ENCODE measurements at places on chromosomes 7 and 10.
A peak's percentile ranks its signal among the peaks of the same experiment; 100 is the strongest.

DNA sequence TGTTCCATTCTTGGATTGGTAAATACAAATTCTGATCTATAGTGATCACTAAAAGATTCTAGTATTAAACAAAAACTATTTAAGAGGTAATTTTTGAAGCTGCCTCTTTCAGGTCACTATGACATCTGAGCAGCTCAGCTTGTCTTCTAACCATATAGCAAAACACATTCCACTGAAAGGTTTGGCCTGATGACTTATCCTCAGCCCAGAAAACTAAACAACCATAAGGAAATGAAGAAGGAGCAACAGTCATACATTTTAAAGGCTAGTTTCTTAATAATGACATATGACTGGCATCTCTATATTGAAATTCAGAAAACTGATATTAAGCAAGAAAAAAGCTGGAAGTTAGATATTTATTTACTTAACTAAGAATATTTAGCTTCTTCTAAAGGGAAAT is 24.6 kb downstream of the NT5C2 start:
- DNase-seq = no peak

DNA sequence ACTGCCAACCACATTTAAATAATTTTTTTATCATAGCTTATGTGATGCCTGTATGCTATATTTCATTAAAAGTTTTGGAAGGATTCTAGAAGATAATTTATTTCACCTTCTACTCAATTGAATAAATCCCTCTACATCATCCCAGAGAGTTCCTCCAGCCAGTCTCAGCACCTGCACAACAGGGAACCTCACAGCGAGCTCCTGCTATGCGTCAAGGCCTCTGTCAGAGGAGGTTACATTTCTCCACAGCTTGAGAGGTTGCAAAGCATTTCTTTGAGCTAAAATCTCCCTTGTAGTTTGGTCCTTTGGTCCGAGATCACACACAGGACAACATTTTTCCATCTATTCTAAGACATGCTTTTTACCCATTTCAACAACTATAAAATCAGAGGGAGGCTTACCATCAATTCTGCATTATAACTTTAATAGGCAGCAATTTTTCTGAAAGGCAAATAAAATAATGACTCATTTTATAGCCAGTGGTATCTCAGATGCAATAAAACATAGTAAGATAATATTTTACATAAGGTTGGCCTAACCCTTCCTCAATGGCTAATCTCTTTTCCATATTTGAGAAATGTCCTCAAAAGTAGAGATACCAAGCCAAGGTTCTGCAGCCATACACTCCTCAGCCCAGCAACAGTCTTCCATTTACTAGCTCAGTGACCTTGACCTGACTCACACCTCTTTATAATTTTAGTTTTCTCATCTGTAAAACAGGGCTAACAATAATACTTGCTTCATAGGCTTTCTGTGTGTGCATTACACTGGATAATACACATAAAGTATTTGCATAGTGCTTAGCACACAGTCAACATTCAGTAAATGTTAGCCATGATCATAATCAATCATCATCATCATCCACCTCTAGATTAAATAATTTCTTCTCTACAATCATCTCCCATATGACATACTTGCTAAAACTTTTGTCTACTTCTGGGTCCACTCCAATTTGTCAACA is 68.8 kb downstream of the DOCK4 start:
- DNase-seq = no peak

GRCh38 chr10:85665681-85666080 is 700.9 kb downstream of the GRID1 start:
- DNase-seq = no peak

DNA sequence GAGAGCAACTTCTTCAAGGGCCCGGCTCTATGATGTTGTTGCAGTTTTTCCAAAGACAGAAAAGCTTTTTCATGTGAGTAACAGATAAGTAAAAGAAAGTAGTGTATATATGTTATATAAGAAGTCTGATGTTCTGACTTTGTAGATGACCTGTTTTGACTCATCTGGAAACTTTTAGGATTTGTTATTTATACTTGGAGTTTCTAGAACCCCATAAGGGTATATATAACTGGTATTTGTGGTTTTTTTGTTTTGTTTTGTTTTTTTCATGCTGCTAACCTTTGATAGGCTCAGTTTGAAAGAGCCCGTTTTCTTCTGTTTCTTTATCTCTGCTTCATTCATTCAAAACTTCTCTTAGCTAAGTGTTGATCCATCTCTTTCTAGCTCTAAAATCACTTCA is 7.3 kb downstream of the RPP30 start:
- no peak for DNase-seq

- DNase-seq = no peak
These were observed 151.6 kb upstream of the CACNA2D1 start for GRCh38 chr7:82595176-82595575.

GRCh38 chr10:60871215-60871614 is 72.8 kb downstream of the RHOBTB1 start:
- DNase-seq = no peak

DNA sequence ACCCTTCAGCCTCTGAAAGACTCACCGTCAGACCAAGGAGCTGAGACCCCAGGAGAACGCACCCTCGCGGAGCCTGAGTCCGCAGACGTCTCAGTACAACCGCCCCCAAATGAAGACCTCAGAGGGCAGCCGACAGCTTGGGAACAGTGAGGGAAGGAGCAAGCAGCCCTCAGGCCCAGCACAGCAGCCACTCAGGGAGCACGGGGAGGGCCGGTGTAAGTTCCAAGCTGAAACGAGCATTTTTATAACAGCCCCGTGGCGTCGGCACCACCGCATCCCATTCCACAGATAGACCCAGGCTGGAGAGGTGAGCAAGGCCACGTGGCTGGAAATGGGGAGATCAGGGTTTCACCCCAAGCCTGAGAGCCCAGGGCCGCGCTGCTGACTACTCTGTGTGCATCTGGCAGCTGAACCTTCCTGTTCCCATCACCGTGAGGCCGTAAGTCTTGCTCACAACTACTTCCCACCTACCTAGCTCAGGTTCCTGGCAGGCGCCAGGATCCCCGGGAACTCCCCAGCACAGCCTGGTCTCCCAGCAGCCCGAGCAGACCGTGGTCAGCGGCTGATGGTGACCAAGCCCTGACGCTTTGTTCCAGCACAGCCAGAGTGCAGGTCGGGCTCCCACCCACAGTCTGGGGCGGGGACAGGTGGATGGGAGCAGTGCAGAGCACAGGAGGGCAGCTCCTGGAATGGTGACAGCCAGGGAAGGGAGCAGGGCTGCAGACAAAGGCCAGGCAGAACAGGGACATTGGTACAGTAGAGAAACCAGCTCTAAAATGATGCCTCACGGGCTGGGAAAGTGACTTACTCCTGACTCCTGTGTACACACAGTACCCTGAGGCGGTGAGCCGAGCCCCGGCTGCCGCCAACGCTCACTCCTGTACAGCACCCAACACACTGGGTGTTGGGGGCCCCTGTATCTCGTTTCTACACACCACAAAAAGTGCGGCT is 6.1 kb upstream of the NOM1 start:
- DNase-seq = no peak

DNA sequence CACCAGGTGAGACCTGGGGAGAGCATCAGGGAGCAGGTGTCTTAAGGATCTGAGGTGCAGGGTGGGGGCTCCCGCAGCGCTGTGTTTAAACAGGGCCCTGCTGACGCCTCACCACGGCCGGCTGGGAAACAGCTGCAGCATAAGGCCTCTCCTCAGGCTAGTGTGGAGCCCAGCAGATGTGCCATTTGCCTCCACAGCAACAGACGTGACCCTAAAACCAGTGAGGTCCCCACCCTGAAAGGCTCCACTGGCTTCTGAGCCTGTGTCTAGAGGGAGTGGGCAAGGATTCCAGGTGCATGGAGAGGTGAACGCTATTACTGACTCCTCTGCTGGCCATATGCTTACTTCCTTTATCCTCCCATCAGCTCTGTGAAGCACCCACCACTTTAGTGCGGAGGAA is 47.8 kb downstream of the SYPL1 start:
- DNase-seq = no peak

DNA sequence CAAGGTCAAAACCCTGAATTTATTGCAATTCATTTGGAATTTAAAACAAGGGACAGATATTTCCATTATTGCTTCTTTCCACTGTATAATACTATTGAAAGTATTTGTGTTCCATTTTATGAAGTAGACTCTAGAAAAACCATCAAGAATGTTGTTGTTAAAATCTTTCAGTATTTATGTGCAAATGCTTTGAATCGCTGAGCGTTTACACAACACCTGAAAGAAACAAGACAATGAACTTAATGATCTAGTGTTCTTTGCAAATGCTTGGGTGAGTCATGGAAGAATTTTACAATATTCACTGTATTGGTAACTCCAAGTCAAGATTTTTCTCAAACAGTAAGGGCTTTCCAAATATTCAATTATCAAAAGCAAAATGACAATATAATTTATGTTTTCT is 97.1 kb downstream of the VIPR2 start:
- DNase-seq = no peak

GRCh38 chr7:1432411-1433082 is 26.7 kb downstream of the MICALL2 start:
- DNase-seq = peak; percentile 35

GRCh38 chr10:107577221-107577620 is 412.7 kb upstream of the SORCS1 start:
- no peak for DNase-seq

GRCh38 chr10:93841961-93842360 is 51.8 kb upstream of the SLC35G1 start:
- DNase-seq = no peak

DNA sequence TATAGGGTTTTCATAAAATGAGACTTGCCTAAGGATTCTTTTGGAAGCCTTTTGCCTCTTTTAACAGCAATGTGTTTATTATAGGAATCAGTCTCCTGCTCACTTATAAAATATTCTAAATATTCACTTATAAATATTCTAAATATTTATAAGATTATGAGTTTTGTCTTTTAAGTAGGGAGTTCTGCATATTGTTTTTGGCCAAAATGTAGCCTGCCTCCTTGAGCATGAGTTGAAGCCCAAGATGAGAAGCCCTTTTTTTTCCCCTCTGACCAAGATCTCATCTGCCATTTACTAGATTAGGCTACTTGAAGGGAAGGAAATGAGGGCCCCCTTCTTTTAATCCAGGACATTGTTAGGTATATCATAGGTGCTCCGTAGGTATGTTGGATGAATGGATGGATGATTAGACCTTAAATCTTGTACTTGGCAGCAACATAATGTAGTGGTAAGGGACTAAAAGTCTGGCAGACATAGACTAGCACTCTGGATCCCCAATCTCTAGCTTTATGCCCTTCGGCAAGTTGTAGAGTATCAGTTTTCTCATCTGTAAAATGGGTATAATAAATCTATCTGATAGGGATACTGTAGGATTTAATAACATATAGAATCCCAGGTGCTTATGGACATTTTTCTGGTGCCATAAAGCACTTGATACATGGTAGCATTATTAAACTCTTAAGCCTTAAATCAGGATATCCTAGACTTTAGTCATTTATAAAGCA is 59.1 kb downstream of the ARID5B start:
- DNase-seq = no peak

GRCh38 chr10:112613620-112614019 is 166.6 kb downstream of the VTI1A start:
- DNase-seq = no peak

GRCh38 chr7:129225206-129225930 is 538 bp downstream of the AHCYL2 start:
- DNase-seq = peak; percentile 20

DNA sequence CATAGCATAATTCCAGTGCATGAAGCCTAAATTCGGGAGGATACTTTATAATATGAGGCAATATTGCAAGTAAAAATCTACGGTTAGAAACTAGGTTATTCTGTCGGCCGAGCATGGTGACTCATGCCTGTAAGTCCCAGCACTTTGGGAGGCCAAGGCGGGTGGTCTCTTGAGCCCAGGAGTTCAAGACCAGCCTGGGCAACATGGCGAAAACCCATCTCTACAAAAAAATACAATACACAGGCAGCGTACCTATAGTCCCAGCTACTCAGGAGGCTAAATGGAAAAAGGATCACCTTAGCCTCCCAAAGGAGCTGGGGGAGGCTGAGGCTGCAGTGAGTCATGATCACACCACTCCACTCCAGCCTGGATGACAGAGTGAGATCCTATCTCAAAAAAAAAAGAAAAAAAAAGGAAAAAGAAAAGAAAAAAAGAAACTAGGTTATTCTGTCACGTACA is 14.2 kb downstream of the SKAP2 start:
- DNase-seq = no peak

- DNase-seq = no peak
These were observed 168.9 kb downstream of the SLIT1 start for GRCh38 chr10:97016728-97017473.

GRCh38 chr7:148507787-148508186 is 82.8 kb upstream of the C7orf33 start:
- no peak for DNase-seq

GRCh38 chr7:141411133-141411532 is 140.1 kb upstream of the AGK start:
- no peak for DNase-seq

DNA sequence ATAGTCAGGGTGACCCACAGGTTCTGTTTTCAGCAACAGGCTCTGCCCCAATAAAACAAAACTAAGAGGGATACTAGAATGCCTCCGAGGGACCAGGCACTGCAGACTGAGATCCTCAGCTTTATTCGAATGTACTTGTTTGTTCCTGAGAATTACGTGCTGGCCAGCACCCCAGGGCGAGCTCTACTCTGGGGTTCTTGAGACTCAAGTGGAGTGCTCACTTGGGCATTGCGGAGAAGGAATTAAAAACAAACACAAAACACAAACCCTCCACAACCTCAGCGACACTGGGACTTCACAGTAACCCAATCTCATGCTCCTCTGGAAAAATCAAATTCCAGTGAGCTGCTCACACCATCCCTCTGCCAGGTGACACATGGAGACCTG is 250.7 kb downstream of the TNS3 start:
- no peak for DNase-seq

DNA sequence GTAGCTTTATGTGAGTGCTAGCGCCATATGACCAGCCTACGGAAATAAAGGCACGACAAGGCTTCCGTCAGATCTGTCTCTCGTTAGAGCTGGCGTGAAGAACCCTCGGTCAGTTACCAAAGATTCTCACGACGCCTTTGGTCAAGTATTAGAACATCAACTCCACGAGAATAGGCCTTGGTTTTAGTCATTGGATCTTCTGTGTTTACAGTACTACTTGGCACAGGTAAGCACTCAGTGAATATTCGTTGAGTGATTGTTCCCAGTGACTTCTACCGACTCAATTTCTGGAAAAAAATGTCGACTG is 316 bp downstream of the RBM48 start:
- DNase-seq = no peak

GRCh38 chr10:32226624-32227023 is 120.3 kb downstream of the EPC1 start:
- DNase-seq = no peak

- no peak for DNase-seq
These were observed 764.9 kb upstream of the AUTS2 start for GRCh38 chr7:68833422-68833821.

GRCh38 chr7:144403649-144404061 is at the start of gene NOBOX:
Gene NOBOX, minus strand, starts transcription at chr7:144403693.
- no peak for DNase-seq

DNA sequence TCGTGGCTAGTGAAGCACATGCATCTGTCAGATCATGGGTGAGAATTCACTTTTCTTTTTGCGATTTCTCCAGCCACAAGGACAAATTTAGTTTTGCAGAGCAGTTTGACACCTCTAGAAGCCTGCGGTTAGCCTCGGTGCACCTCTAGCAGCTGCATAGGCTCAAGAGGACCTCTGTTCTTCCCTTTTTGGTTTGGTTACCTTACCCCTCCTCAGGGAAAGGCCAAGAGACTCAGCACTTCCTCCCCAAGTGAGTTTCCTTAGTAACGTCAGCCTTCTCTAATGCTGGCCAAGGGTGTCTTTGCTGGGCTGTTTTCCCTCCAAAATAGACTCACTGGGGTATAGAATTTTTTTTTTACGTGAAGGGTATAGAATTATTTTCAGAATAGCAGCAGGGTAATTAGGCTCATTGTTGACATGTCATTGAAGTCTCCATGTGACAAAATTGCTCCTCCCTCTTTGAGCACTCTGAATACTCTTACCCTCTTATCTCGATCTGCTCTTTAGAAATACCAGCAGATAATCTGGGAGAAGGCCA is 97.8 kb downstream of the AUTS2 start:
- DNase-seq = no peak

Measured in HepG2 (cell line).